ENCODE measurements at places on chromosomes 11 and 22.

DNA sequence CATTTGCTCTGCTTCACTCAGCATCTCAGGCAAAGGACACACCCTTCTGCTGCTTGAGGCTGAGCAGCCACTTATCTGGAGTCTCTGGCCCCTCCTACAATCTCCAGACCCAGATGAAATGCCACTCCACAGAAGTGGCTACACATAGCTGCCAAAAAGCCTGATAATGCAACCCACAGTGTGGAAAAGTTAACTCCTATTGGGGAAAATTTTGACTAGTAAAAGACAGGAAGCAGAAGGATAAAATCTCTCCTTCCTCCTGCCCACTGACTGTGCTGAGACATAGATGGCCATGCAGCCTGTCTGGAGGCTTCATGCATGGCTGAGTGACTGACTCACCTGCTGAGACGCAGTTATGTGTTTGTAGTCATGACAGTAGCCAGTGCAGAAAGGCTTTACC lies 92.3 kb upstream of the TEAD1 start:
- DNase-seq, result no peak

GRCh38 chr11:111305876-111306275 lies 7.5 kb downstream of the POU2AF3 start:
- no peak for DNase-seq

DNA sequence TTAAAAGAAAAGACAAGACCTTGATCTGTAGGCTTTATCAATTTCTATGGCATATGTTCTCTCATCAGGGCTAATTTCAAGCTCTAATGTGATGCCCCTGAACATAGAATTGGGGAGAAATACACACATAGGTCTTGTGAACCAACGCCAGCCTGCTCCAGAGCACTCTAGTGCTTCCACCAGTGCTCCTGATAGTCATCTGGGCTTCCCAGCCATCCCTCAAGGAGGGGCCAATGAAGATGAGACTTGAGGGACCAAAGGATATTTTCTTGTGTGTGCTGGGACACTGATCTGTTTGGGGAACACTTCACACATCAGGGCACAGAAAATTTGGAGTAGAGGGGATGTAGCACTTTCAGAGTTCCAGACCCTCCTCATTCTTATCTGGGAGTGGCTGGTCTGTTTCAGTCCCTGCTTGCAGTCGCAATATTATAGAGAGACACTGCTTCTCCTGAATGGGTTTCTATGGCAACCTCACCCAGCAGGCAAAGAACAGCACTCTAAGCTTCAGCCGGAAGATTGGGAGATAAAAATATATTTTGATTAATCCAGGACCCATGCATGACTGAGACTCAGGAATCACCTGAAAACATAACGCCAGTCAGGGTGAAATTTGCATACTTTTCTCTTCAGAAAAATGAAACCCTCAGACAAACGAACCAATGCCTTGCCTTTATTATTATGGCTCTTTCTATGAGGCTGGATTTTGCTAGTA lies 28.4 kb upstream of the SCN3B start:
- DNase-seq, result no peak

DNA sequence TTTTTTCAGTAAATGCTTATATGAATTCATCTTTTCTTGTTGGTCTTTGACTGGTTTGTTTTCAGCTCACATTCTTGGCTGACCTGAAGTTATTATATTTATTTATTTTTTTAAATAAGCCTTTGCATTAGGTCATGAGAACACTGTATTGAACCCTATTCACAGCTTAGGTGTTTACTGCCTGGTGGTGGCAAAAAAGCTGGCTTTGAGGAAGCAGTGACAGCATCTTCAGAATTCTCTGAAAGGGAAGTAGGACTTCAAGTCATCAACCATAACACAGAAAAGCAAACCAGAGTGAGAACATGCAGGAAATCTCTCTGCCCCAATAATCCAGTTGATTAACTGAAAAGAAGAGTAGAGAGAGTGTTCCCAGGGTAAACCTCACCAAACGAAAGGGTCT lies 30.3 kb upstream of the MMP13 start:
- no peak for DNase-seq

- DNase-seq, result no peak
Observed at GRCh38 chr11:130644187-130644586, 195.7 kb downstream of the ADAMTS15 start.

GRCh38 chr22:19097518-19097917 lies 24.7 kb downstream of the DGCR2 start:
- no peak for DNase-seq

GRCh38 chr22:26990503-26991189 lies 333.3 kb downstream of the MIAT start:
- no peak for DNase-seq

GRCh38 chr11:124762105-124762623 lies at the start of gene ESAM:
TSS of gene ESAM (minus strand) at chr11:124762290. CDS start at chr11:124762154, 136 bp downstream.
- DNase-seq, result peak; percentile 66

- no peak for DNase-seq
Observed at GRCh38 chr11:117705866-117706265, 91.2 kb downstream of the DSCAML1 start.

DNA sequence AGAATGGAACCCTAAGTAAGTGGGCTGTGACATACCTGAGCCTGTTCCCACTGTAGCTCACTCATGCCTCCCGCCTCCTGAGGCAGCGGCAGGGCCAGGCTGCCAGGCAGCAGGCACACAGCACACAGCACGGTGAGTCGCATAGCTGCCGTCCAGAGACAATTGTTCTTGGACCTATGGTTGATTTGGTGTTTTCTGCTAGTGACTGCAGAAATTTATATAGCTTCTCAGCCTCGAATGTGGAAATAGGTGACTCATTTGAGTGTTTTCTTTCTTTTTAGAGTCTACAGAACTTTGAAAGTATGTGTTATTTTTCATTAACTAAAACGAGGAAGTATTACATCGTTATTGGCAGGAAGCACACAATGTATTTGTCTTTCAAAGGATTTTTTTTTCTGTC lies at the start of gene MMP7:
Gene MMP7, minus strand, starts transcription at position 190 of the 400 bp plus-strand sequence. Its CDS starts 47 bp downstream, at position 143.
- DNase-seq, result no peak

GRCh38 chr11:116232364-116232828 lies 540.4 kb downstream of the BUD13 start:
- no peak for DNase-seq

DNA sequence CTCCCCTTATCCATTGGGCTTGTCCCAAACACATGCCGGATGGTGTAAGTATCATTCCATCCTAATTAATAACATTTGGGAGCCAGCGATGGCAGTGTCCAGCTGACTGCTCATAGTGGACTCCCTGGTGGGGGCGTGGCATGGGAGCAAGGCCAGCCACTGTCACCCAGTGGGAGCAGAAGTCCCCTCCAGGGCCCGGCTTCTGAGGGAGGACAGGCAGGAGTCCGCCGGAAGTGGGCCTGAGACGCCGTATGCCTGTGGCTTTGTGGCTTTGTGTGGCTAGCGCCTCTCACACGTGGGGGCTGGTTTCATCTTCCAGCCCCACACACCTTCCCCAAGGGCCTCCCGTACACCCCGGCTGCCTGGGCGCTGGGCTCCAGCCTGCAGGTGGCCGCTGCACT lies 124.5 kb downstream of the KCNQ1 start:
- no peak for DNase-seq

GRCh38 chr11:69617220-69617619 lies 23.7 kb upstream of the CCND1 start:
- no peak for DNase-seq

Data from CD4-positive, alpha-beta T cell treated with Interleukin-15 for 4 hours (primary cell).